ENCODE measurements at places on chromosomes 3 and 15.

DNA sequence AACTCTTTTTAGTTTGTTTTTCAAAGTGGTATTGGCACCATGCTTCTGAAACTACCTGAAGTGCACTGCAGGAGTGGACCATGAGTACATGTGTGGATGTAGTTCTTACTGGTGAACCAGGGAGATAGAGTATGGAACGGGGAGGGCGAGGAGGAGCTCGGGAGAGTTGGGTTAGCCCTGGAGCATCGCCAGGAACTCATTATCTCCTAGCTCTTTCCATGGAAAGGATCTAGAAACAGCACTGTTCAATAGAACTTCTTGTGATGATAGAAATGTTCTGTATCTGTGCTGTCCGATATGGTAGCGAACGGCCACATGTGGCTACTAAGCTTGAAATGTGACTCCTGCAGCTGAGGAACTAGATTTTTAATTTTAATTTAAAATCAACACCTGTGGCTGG is 47.3 kb downstream of the VGLL4 start:
- no peak for DNase-seq

DNA sequence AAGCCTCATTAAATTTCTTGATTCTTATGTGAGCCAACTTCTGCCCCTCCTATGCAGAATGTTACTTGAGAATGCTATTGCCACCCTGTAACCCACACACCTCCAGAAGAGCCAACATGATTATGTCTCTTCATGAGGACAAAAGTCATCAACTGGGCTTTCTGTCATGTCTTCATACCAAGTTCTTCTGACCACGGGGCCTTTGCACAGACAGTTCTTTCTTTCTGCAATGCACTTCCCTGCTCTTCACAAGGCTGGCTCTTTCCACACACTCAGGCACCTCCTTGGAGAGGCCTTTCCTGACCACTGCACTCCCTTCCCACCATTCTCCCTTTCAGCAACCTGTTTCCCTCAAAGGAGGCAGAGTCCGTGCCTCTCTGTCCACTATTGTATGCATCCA is 107.9 kb upstream of the NR2E3 start:
- no peak for DNase-seq

GRCh38 chr15:40875991-40876730 is 2.1 kb upstream of the RHOV start:
- DNase-seq: no peak

DNA sequence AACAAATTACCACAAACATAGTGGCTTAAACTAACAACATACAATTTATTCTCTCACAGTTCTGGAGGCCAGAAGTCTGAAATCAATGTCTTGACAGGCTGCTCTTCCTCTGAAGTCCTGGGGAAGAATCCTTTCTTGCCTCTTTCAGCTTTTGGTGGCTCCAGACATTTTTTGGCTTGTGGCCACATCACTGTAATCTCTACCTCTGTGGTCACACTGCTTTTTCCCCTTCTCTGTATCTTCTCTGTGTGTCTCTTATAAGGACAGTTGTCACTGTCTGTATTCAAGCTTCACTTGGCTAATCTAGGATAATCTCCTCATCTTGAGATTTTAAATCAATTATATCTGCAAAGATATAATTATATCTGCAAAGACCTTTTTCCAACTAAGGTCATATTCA is 80.3 kb upstream of the ABHD2 start:
- DNase-seq: no peak

DNA sequence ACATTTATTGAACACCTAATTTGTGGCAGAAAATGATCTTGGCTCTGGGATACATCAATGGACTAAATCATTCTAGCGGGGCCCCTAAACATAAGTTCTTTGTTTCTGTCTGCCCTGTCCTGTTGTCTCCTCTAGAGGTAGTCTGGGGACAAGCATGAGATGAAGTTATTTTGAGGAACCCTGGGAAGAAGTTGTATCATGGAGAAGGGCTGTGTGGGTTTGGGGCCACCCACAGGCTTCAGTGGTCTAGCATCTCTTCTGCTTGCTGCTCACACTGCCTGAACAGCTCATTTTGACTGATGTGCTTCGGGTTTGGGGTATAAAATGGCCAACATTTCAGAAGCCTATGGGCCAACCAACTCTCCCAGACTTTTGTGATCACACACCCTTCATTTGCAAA is 50.3 kb upstream of the OSBPL11 start:
- DNase-seq: no peak

DNA sequence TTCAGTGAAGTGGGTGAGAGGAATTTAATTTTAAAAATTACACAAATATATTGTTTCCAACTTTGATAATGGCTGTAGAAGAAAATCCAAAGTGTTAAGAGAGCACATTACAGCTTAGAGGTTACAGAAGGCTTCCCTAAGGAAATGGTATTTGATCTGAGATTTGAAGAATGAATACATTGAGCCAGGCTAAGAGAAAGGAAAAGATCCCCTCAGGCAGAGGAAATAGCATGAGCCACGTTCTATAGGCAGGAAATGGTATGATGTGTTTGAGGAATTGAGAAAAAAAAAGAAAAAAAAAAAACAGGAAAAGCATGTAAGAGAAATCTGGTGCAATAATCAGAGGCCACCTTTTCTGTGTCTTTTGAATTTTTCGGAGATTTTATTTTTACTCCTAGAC is 48.6 kb downstream of the UNC13C start:
- no peak for DNase-seq

GRCh38 chr3:47416041-47416440 is 35.2 kb downstream of the PTPN23 start:
- no peak for DNase-seq

DNA sequence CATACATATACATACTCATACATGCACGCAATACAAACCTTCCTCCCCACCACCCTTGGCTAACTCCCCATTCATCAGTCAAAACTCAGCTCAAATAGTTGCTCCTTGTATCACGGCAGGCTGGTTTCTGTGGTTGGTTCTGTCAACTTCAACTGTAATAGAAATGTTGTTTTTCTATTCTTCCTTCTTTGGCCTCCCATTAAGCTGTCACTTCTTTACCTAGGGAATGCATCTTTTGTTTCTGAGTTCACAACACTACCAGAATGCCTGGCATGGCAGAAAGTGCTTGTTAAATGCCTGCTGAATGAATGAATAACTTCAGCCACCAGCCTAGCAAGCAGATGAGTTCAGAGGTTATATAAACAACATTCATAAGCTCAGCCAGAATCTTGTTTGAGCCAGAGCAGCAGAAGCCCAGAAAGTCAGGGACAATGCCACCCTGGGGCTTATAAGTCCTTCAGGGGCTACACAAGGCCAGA is 63.1 kb downstream of the B3GALNT1 start:
- no peak for DNase-seq

- DNase-seq: no peak
These were observed 28.4 kb downstream of the ANKRD28 start for GRCh38 chr3:15769256-15769915.

GRCh38 chr3:1197051-1197450 is 104.2 kb downstream of the CNTN6 start:
- no peak for DNase-seq

DNA sequence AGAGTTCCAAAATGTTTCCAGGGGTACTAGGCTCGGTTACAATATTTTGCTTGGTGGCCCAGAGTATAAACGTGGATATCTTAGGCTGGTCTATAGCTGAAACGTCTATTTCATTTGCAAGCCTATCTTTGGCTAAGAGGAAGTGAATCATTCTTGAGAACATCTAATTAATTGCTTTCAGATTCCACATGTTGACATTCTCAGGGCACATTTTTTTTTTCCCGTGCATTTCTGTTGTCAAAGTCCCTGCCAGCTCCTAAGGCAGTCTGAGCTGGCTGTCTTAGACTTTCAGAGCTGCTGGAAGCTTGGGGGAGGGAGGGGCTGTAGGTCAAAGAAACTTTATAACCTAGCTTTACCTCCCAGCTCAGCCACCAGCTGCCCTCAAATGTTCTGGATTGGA is 23.2 kb upstream of the LAMP3 start:
- DNase-seq: no peak

GRCh38 chr3:10867384-10867783 is 51.4 kb downstream of the SLC6A11 start:
- DNase-seq: no peak

DNA sequence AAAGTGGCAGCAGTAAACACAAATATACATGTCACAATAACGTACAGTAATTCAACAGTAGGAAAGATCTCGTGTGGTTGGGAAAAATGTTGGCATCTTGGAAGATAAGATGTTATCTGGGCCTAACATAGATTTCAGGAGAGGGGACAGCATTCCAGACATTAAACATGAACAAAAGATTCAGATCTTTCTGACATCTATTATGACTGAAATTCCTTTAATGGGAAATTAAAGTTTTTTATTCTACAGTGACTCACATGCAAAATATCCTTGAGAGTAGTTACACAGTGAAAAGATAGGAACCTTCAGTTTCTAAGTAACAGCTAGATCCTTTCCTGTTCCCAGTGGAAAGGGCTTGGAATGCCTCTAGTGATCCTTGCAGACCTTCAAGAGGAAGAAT is 9.2 kb downstream of the NDUFB5 start:
- DNase-seq: no peak

- no peak for DNase-seq
These were observed 25.6 kb downstream of the TRIM42 start for GRCh38 chr3:140703496-140703895.

- no peak for DNase-seq
These were observed 178.2 kb upstream of the LPP start for GRCh38 chr3:187975561-187976364.

GRCh38 chr15:67227431-67227830 is 27.0 kb downstream of the AAGAB start:
- DNase-seq: no peak

GRCh38 chr3:73727117-73727821 is 102.5 kb upstream of the PDZRN3 start:
- DNase-seq: no peak

GRCh38 chr3:182182531-182182968 is 470.8 kb downstream of the SOX2 start:
- no peak for DNase-seq

- no peak for DNase-seq
These were observed 3.3 kb upstream of the DCP1A start for GRCh38 chr3:53350652-53351051.

- DNase-seq: no peak
These were observed 226.8 kb downstream of the MAGI1 start for GRCh38 chr3:65811892-65812291.

- DNase-seq: no peak
These were observed 169.1 kb downstream of the FAM43A start for GRCh38 chr3:194854659-194855390.

DNA sequence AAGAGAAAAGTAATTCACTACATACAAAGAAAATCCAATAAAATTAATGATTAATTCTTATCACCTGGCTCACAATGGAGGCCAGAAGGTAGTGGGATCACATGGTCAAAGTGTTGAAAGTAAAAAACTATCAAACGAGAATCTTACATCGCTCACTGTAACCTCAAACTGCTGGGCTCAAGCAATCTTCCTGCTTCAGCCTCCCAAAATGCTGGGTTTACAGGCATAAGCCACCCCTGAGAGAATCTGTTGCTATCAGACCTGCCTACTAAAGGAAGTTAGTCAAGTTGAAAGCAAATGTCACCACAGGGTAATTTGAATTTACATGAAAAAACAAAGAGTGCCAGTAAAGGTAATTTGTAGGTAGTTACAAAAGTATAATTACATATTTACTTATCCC is 103.3 kb downstream of the PCCB start:
- DNase-seq: no peak

GRCh38 chr3:23421811-23422516 is 218.8 kb downstream of the UBE2E2 start:
- DNase-seq: no peak

DNA sequence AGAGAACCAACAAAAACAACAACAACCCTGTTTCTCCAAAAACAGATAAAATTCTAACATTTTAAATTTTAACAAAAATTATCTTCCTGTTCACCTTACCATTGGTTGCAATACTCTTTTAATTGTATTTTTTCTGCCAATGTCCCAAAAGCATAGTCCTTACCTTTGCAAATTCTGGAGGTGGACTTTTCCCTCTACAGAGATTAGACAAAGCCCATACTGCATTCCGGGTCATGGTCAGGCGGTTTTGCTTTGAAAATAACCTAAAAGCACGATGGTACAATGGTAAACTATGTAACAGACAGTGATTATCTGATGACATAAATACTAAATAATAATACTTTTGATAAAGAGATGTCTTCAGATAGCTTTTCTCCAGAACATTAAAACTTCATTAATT is 35.5 kb upstream of the WDR5B start:
- DNase-seq: no peak

GRCh38 chr3:48088056-48088748 is 72.0 kb upstream of the MAP4 start:
- no peak for DNase-seq

DNA sequence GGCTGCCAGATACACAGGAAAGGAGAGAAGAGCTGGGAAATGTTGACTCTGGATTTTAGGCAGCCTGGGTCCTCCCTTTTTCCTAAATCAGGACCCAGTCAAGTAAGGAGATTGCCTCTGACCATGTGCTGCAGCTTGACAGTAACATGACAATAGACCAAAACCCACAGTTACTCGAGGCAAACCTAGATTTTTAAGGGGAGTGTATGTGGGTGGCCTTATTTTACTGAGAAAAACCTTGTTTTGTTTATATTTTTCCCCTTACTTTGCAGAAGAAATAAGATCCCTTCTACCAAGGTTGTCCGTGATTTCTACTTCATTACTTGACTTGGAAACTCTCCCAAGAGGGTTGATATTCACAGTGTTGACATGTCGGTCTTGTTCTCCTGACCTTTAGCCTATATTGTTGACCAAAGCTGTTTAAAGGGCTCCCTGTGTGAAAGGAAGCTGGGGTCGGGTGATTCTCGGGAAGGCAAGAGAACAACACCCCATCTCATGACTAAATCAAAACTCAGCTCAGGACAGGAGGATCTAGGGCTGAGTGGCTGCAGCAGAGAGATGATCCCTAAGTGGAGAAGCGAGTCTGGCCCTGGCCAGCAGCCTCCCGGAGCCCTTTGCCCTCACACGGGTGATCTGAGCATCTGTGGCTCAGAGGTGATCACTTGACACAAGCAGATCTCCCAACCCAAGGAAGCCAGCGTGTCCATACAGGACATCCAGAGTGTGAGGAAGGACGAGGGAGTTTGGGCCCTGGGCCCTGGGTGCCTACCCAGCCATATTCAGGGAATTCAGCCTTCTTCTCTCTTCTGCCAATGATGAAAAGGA is 31.0 kb upstream of the SLCO2A1 start:
- DNase-seq: no peak

DNA sequence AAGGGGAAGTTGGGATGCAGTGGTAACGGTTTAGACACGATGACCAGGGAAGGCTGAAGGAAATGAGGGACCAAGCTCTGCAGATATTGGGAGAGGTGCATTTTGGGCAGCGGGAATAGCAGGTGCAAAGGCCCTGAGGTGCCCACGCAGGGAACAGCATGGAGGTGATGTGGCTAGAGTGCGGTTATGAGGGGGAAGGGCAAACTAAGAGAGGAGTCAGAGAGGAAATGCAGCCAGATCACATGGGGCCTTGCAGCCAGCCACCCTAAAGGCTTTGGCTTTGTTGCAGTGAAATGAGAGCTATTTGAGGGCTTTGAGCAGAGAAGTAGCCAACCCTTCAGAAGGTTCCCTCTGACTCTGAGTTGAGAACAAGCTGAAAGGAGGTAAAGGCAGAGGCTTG is 2.6 kb downstream of the SPATA12 start:
- DNase-seq: no peak
